Frontal cortex (tissue), 4 donors: ENCODE measurements at places on chromosomes 2 and 18.

- DNase-seq, result no peak
Measured at GRCh38 chr2:32758232-32758631, 130.4 kb downstream of the TTC27 start.

DNA sequence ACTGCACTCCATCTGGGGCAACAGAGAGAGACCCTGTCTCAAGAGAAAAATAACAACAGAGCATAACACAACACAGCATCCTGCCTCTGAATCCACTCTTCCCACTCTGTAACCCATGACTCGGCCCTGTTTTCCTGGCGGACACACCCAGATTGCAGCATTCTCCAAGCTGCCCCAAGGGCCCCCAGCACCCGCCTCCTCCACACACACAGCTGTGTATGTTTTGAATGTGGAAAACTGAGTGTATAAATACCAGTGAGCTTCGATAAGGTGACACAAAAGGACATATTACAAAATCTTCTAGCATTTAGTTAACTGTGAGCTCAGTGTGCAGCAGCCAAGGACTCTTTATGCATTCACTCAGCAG is 13.0 kb downstream of the IMPA2 start:
- no peak for DNase-seq

DNA sequence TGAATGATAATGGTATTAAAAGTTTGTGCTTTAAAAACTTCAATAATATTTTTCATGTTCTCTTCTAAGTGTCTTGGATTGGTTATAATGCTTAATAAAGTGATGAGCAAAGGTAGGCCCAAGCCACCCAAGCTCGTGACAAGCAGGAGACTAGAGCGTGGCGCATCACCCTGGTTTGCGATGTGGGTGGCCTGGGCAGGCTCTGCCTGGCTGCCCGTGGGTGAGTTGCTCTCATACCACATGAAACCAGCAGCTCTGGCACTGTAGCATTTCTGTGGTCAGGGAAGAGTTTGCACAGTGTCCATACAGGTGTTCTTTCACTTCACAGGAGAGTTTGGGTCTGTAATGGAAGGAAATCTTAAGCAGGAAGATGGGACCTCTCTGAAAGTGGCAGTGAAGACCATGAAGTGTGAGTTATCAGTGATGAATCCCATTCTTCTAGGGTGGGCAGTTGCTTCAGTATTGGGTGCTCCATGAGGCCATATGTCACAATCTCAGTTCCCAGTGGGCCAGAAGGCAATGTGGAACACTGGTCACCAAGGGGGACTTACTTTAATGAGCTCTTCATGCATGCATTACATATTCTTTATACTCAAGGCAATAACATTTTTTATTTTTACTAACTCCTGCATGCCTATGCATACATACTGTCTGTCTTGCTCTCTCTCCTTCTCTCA is 51.4 kb upstream of the TMEM87B start:
- DNase-seq, result no peak

DNA sequence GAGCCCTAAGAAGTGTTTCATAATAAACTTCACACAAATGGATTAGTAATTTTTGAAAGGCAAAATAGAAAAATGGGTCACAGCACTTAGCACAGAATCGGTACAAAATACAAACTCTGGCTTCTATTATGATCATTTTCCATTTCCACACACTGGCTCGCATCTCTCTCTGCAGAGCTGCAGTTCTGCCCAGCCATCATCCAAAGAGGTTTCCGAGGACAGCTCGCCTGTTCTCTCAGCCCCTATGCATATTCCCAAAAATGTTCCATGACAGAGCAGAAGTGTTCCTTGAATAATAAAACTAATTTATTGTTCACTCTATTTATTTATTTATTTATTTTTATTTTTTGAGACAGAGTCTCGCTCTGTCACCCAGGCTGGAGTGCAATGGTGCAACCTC is 115.6 kb downstream of the AP1S3 start:
- DNase-seq, result no peak

DNA sequence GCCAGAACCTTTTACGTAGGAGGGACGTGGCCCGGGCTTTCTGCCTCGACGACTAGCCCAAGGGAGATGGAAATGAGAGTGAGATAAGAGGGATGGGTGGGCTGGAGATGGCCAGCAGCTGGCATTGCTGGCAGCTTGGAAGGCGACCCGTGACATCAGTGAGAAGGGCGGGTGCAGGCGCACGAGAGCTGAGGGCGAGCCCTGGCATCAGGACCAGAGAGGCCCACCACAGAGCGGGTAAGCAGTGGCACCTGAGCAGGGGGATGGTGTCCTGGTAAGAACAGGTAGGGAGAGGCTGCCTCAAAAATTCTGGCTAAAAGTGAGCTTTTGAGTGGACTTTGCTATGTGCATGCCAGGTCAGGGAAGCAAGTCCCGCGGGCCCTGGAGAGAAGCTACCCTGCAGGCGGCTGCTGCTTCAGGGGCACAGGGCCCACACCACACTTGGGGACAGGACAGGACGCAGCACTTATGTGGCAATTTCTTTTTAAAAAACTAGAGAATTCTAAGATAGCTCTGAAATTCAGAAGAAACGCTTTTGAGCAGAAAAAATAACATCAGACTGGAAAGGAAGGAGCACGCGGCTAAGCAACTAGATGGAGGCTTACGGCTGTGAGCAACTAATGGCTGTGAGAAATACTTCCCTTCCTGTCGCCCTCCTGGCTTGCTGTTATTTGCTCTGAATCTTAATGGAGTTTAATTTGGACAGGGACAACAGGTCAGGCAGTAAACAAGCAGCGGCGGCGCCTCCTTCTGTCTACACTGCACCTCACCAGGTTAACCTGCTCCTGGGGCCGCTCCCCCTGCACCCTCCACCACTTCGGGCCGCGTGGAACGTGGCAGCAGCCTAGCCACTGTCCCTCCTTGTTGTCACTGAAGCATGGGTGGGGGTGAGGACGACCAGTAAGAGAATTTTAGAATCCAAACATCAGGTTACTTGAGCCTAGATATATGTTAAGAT is 20.5 kb downstream of the THAP4 start:
- no peak for DNase-seq

- DNase-seq, result no peak
Measured at GRCh38 chr2:173134703-173135102, 59.1 kb downstream of the MAP3K20 start.

DNA sequence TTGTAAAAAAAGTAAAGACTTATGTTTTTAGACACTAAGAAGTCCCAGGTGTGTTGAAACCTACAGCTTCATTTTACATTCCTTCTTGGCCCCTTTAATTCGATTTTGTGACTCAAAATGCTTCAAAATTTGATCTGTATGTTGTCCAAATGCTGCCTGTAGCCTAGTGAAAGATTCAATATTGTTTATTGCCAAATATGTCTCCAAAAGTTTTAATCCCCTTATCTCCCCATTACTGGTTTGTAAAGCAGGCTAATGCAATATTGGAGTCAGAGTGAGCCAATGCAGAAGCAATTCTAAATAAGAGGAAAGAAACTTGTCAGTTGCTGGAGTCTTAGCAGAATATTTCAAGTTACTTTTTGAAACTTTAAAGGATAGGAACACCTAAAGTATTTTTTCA is 287.0 kb upstream of the ZC3H15 start:
- DNase-seq, result no peak

GRCh38 chr2:109355192-109355843 is 226.3 kb downstream of the SH3RF3 start:
- DNase-seq, result no peak

DNA sequence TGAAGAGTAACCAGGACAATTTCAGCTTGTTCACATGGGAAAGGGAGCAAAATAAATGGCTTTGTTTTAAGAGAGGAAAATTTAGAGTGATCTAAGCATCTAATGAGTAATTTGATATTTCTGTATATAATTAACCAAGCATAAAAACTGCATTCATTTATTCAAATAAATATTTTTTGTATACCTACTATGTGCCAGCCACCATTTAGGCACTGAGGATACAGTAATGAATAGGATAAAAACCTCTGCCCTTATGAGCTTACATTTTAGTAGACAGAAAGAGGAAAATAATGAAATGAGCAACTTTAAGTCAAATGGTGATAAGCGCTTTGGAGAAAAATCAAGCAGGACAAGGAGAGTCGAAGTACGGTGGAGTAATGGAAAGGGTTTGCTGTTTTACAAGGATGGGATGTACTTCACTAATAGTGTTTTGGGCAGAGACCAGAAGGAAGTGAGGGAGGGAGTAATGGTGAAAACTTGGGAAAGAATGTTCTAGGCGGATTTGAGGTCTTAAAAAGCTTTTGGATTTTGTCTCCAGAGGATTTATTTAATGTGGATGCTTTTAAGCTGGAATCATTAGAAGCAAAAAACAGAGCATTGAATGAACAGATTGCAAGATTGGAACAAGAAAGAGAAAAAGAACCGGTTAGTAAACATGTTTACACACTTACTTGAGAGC is 17.4 kb downstream of the NDC80 start:
- no peak for DNase-seq

- no peak for DNase-seq
Measured at GRCh38 chr2:235689427-235689853, 195.6 kb downstream of the AGAP1 start.

DNA sequence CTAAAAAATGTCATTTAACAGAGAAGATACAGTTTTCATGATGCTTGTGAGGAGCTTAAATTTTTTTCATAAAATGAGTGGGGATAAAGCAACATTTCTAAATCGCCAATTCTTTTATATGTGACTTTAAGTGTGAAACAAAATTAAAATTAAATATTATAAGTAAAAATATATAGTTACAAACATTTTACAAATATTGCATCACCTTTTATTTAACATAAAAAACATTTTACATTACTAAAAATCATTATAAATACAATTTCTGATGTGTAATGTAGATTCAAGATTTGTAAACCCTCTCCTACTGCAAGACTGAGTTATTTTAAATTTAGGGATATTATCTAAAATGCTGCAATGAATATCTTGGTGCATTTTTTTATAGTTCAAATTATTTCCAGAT is 44.4 kb upstream of the GATA6 start:
- DNase-seq, result no peak

DNA sequence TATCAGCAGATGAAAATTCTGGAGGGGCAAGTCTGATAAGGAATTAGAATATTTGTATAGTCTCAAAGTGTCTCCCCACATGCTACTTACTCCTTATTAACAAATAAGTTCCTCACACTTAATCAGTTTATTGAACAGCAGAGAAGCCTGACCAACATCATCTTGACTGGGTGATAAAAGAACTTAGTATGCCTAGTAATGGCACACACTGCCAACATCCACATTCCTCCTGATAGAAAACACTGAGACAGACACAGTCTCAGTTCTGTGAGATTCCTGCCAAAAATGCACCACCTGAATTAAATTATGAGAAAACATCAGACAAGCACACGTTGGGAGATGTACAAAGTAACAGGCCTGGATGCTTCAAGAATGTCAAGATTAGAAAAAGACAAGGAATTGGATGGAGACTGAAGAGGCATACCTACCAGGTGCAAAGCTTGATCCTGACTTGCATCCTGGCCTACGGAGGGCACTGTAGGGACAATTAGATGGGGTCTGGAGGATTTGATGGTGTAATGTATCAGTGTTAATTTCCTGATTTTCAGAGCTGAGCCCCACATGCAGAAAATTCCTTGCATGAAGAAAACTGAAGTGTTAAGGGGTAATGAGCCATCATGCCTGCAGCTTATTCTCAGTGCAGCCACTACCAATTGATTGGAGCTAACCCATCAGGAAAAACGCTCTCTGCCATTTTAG is 200.4 kb upstream of the SH3BP4 start:
- no peak for DNase-seq

- DNase-seq, result no peak
Measured at GRCh38 chr2:74004212-74005182, 19.8 kb downstream of the TET3 start.

DNA sequence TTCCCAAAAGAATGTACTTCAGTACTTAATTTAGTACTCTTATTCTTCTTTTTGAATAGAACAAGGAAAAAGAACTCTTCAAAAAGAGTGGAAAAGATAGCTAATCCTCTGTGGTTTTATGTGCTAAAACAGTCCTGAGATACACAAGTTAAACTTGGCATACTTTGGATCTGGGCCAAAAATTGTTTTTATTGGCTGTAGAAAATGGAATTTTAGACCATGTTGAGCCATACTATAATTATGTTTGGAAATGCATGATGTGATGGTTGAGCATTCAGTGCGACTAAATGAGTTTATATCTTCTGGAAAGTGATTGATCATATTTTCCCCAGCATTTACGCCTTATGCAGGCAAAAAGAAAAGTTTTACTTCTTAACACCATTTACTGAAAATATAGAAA is 18.0 kb upstream of the PDE1A start:
- DNase-seq, result no peak

DNA sequence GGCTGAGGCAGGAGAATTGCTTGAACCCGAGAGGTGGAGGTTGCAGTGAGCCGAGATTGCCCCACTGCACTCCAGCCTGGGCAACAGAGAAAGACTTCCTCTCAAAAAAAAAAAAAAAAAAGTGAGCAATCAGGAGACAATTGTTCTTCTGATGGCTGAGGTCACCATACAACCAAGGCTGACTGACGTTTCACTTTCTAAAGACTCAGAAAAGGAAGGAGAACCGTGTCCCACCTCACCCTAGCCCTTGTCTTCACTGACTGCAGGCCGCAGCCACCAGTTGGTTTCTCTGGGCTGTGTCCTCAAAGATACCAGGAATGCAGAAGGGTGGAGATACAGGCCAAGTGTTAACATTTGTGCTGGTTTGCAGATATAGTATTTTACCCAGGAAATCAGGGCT is 7.7 kb upstream of the SLC35F6 start:
- DNase-seq, result no peak

- DNase-seq, result no peak
Measured at GRCh38 chr18:22838639-22839277, 94.4 kb upstream of the RBBP8 start.

GRCh38 chr2:190722061-190722759 is 73.3 kb downstream of the NAB1 start:
- DNase-seq, result no peak

GRCh38 chr2:140270224-140270623 is 1490.0 kb upstream of the NXPH2 start:
- DNase-seq, result no peak

DNA sequence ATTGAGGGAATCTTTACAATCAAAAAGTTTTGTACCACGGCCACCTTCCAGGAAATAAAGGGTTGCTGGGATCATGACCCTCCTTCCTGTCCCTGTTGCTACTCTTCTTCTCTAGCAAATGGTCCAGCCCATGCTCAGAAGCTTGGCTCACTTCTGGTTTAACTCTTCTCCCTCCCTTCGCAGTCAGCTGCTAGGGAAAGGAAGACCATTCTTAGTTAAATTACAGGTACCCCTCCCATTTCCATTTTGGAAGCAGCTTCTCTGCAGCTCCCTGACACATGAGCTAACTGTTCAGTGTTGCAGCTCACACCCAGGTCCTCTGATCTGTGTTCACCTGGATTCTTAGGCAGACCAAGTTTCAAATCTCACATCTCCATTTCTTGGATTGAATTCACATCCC is 100.3 kb downstream of the DOCK10 start:
- no peak for DNase-seq

DNA sequence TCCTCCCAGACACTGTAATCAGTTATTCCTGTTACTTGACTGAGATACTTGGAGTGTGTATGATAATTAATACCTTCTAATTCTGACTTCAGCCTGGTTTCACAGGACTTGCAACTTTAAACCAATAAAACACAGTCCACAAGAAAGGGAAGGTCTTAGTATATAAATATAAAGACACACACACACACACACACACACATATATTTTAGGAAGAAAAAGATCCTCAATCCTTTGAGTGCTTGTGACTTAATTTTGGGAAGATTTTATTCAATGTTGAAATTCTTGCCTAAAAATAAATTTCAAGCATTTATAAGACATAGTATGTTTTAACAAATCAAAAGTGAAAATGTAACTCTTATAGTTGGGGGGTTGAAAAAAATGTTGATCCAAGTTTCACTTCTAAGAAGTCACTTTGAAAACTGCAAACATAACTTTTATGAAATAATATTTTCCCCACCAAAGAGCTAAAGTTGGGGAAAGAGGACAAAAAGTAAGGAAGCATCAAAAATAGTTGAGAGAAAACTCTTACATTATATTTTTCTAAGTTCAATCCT is 824 bp upstream of the VPS54 start:
- no peak for DNase-seq
